ENCODE measurements at places on chromosomes 5 and 9. TPM values are rescaled to one million over a fixed set of nuclear protein-coding genes. Genes with fewer than 3 reads are reported as not detected.

- DNase-seq, result no peak
Observed at GRCh38 chr5:87912419-87912818, 356.2 kb downstream of the TMEM161B start.

- no peak for DNase-seq
Observed at GRCh38 chr9:91258451-91258850, 103.3 kb downstream of the AUH start.

DNA sequence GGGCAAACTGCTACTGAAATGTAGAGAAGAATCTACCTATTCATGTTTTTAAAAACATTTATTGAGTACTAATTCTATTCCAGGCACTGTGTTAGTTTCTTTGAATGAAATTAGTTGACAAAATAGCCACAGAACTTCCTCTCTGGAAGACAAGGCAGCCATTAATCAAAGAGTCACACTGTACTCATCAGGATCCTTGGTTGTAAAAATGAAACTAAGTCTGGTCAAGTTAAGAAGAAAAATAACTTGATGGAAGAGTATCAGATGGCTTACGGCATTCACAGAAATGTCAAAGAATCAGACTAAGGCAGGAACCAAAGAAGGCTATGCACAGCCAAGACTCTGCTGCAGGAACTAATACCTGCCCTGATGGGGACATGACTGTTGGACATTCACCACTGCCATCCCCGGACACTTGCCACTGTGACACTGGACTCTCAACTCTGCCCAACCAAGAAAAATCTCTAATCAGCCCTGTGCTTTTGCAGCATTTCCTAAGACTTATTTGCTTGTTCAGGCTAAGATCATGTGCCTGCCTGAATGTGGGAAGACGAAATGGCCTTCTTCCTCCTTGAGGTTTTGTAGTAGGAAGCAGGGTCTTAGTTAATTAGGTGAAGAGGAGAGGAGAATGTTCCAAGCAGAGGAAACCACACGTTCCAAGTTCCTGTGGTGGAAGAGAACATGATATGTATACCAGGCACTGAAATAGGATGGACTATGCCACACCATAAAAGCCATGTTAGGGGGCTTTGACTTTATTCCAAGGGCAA is 23.3 kb upstream of the NDUFB6 start:
- DNase-seq, result no peak

- DNase-seq, result no peak
Observed at GRCh38 chr5:73126957-73127356, 6.6 kb downstream of the TMEM171 start.

DNA sequence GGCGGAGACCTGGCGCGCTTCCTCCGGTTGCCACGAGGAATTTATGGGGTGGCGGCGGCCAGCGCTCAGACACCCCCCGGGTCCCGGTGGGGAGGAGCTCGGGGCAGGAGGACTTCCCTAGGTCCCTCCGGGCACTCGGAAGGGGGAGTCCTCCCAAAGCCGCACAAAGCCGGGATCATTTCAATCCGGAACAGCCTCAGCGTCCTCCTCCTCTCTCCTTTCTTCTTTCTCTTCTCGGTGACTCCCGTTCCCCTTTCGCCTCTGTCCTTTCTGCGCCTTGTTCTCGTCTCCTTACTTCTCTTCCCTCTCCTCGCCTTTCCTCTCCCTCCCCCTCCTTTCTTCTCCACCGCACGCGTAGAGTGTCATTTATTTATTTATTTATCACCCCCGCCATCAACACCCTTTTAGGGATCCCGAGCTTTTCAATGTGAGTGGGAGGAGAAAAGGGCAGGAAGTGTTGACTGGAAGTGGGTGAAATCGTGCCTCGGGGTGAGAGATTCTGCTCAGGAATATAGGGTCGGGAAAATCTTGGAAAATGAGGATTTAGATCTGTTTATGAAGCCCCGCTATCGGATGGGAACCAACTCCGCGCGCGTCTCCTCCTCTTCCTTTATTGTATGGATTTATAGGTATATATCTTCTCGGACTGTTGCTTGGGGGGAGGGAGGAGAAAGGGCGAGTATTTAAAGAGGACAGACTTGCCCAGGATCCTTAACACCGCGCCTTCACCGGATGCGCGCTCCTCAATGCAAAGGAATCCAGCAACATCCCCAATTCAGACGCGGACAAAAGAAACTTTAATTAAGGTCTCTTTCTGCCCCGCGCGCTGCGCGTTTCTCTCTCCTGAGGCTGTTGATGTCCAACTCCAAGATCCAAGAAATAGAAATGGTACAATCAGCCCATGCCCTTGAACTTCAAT is 2.0 kb upstream of the ZNF462 start:
- DNase-seq, result peak; percentile 48

- no peak for DNase-seq
Observed at GRCh38 chr5:104904561-104904960, 1342.0 kb upstream of the NUDT12 start.

- no peak for DNase-seq
Observed at GRCh38 chr9:132412089-132412488, 2.1 kb downstream of the CFAP77 start.

- DNase-seq, result no peak
Observed at GRCh38 chr5:170149206-170149515, 43.5 kb downstream of the FOXI1 start.

The CDH18 gene
- 1.1 TPM for polyA plus RNA-seq

The VCAN gene
- 598 TPM for polyA plus RNA-seq

The GBA2 gene
- 90.1 TPM for polyA plus RNA-seq

The SLC25A46 gene
- polyA plus RNA-seq, result 51.1 TPM

The NDUFA8 gene
- polyA plus RNA-seq, result 61.5 TPM

The GPR21 gene
- 0.43 TPM for polyA plus RNA-seq

The QRFP gene
- polyA plus RNA-seq, result 0.47 TPM

The CDC20B gene
- 7.5 TPM for polyA plus RNA-seq

The ASPN gene
- 2.6 TPM for polyA plus RNA-seq

The TMEM174 gene
- polyA plus RNA-seq, result 0.13 TPM

The FGF1 gene
- polyA plus RNA-seq, result 1.5 TPM

The ZBTB43 gene
- 13.6 TPM for polyA plus RNA-seq
